Stimulated activated CD4-positive, alpha-beta T cell treated with anti-CD3 and anti-CD28 coated beads, Interleukin-4, amount 100 ng/mL, for 1 hour (primary cell): ENCODE measurements at places on chromosomes 1 and 21.

DNA sequence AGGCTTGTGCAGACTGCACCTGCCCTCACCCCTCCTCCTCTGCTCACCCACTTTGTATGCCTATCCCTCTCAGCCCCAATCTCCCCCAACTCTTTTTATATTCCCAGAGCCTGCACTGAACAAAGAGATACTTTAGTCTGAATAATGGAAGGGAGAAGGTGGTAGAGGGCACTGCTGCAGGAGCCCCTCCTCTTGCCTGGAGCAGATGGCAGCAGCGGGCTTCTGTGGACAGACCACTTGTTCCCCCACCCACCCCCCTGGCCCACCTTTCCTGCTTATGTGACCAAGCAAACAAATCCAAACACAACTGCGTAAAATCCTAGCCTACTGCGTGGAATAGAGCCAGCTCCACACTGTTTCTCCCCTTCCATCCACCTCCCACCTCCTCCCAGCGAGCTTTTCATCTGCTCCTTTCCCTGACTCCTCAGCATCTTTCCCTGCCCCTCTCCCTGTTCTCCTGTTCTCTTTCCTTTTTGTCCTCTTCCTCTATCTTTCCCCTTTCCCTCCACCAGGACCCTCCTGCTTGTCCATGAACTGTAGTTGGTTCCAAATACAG is 27.5 kb downstream of the RGS8 start:
- DNase-seq: no peak

- DNase-seq: no peak
These were observed 168.1 kb upstream of the EDN2 start for GRCh38 chr1:41652384-41653265.

GRCh38 chr21:46557919-46558392 is 46.9 kb downstream of the S100B start:
- DNase-seq: no peak

GRCh38 chr21:16535626-16536025 is 805.8 kb downstream of the USP25 start:
- DNase-seq: no peak

GRCh38 chr1:61254634-61255357 is 172.4 kb downstream of the NFIA start:
- no peak for DNase-seq

DNA sequence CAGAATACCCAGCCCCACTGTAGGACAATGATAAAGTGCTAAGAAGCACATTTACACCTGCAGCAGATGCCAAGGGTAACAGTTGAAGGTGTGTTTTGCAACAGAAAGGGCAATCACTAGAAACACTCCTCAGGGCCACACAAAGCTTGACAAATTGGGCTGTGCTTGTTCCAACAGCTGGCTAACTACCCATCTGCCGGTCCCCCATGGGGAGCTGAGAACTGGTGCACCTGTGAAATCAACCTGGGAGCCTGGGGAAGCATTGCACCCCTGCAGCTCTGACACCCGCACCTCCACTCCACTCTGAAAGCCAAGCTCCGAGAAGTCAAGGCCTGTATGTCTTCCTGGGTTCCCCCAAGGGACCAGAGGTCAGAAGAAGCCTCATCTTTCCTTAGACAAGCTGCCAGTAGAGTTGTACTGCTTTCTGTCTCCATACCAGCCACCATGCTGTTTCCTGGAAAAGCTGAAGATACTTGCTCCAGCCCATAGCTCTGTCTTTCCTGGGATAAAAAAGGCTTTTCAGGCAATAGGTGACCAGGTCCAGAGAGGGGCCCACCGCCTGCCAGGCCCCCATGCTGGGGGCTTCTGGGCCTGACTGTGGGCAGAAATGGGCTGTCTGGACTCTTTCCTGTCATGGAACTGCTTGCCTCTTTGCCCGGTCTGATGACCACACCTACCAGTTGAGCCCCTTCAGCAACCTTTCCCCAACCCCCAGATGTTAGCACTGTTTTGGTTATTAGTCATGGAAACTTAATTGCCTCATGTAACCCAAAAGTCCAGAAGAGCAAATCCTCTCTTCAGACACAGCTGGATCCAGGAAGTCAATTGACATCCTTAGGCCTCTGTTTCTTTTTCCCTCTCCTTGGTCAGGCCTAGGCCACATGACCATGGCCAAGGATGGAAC is 93.6 kb downstream of the KIF14 start:
- no peak for DNase-seq

GRCh38 chr1:83547901-83548300 is 451.0 kb downstream of the TTLL7 start:
- DNase-seq: no peak

- no peak for DNase-seq
These were observed 220.1 kb downstream of the SLC45A1 start for GRCh38 chr1:8537991-8538390.

- no peak for DNase-seq
These were observed 143.1 kb downstream of the TGFBR3 start for GRCh38 chr1:91742848-91743292.

DNA sequence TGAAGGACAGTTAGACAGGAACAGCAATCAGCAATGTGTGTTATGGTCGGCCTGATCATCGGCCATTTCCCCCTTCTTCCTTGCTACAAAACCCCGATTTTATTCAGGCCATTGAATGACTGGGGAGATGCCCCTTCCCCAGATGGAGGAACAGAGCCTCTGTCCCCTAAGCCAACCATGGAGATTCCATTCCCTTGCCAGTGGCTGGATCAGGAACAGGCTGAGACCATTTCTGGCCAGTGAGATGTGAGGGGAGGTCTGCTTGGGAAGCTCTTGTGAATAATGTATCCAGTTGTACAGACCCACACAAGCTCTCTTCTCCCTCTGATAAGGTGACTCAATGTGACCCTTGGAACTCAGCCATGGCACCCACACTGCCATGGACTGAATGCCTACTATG is 7.7 kb downstream of the CSRP1 start:
- DNase-seq: no peak

- no peak for DNase-seq
These were observed 22.0 kb downstream of the MYOM3 start for GRCh38 chr1:24089743-24090555.
